ENCODE measurements at places on chromosomes 4 and X.

GRCh38 chr4:123649645-123650391, 253.2 kb downstream of the SPRY1 start:
- DNase-seq, result no peak

DNA sequence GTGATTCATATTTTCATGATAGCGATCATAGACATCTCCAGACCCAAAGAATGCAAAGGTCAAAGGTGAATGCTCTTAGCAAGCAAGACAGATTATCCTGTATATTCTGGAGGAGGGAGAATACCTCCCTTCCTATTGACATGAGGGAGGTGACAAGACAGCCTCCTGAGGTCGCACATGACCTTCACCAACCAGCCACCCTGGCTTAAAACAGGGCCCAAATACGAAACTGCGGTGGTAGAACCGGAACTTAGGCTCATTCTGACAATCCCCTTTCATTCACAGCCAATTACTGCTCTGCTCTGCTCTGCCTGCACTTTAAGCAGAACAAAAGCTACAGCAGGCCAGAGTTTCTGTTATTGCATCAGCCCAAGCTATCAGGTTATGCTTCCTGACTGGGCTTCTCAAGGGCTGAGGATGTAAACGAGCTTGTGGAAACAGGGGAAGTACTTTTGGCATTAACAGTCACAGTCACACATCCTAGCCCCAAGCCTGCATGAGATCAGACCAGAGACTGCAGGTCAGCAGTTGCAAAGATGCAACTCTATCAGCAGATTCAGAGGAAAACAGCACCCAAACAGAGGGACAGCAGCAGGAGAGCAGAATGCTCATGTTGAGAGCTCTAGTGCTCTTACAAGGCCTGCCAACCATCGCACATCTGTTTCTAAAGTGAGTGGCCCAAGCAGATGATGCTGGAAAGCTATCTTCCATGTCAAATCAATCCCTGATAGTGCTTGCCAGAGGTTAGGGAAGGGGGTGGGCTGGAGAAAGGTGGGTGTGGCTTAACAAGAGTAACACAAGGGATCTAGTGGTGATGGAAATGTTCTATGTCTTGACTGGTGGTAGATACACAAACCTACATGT, 51.3 kb upstream of the MAP3K15 start:
- DNase-seq, result no peak

DNA sequence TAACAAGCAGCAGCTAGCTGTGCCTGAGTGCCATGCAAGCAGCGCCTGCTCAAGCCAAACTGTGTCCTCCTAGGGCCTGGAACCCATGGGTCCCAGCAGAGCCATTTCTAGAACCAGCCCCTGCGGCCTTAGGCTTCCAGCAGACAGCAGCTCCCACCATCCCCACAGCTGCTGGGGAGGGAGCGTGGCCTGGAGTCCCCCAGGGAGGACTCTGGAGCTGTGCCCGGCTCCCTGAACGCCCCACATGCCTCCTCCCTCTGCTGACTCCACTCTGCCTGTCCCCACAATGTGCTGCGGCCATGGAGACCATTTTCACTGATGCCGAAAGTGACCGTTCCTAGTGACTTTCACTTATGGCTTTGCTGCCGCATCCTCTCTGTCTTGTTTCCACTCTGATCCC, 45.9 kb downstream of the GAK start:
- DNase-seq, result no peak

DNA sequence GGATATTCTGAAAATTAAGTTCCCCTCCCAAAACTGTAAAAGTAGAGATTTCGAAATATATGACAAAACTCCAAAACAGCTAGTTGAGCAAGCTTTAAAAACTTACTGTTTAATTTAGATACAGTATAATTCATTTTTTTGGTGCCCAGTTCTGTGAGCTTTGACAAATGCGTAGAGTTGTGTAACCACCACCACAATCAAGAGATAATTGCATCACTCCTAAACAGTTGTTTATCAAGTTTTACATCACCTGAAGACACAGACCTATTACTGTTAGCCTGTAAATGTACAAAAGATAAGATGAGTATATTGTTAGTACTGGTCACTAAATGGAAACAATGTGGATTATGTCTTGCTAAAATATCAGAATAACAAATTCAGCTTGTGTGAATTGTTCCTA, 62.3 kb downstream of the ALG13 start:
- DNase-seq, result no peak

GRCh38 chr4:109967798-109968520, 55.3 kb downstream of the EGF start:
- no peak for DNase-seq

GRCh38 chr4:111450867-111451266, 694.4 kb upstream of the FAM241A start:
- no peak for DNase-seq
